ENCODE measurements at places on chromosomes 5 and 9.

- DNase-seq: no peak
These were observed 50.6 kb upstream of the UBTD2 start for GRCh38 chr5:172334196-172334595.

DNA sequence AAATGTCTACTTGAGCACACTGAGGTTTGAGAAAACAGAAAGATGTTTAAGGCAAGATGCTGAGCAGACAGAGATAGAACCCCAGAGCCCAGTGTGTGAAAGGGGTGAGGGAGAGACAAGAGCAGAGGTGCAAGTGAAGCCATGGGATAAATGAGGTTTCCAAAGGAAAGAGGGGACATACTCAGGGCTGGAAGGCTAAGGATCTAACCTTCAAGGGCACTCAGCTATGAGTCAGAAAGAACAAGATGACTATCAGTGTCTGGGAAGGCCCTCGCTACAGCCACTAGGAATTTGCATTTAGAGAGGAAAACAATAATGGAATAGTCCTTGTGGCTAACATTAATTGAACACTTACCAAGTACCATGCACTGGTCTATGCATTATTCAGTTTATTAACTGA is 113.7 kb downstream of the HTR4 start:
- no peak for DNase-seq

DNA sequence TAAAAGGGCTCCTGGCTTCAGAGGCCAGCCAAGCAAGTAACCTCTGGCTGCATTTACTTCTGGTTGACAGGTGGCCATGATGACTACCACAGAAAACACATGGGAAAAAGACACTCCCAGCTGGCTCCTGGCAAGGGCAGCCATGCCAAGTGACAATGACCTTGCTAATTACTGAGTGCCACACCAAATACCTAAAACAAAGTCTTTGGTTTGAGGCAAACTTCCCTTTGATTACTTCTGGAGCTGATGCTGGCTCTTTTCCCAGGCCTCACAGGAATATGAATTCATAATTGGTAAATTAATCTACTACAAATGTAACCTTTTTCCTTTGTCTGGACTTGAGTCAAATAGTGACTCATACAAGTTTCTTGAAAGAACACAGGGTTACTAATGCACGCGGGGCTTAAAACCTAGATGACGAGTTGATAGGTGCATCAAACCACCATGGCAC is 61.0 kb downstream of the LPAR1 start:
- DNase-seq: no peak

GRCh38 chr9:123761905-123762605 is 167.9 kb downstream of the DENND1A start:
- no peak for DNase-seq

DNA sequence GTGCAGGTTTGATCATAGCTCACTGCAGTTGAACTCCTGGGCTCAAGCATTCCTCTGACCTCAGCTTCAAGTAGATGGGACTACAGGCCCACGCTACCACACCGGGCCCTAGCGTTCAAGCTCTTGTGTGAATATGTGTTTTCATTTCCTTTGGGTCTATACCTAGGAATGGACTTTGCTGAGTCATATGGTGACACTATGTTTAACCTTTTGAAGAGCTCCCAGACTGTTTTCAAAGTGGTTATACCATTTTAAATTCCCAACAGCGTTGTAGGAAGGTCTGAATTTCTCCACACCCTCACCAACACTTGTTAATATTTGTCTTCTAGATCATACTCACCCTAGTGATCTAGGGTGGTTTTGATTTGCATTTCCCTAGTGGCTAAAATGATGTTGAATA is 33.5 kb downstream of the FAF2 start:
- no peak for DNase-seq

DNA sequence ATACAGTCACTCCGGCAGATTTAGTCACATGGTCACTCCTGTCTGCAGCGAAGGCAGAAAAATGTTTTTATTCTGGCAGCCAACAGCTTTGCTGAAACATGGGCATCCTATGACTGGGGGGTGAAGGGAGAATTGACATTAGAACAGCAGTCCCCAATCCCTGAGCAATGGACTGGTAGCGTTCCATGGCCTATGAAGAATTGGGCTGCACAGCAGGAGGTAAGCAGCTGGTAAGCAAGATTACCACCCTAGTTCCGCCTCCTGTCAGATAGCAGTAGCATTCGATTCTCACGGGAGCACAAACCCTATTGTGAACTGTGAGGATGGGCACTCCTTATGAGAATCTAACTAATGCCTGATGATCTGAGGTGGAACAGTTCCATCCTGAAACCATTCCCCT is 93.1 kb upstream of the FTMT start:
- DNase-seq: peak; percentile 51

DNA sequence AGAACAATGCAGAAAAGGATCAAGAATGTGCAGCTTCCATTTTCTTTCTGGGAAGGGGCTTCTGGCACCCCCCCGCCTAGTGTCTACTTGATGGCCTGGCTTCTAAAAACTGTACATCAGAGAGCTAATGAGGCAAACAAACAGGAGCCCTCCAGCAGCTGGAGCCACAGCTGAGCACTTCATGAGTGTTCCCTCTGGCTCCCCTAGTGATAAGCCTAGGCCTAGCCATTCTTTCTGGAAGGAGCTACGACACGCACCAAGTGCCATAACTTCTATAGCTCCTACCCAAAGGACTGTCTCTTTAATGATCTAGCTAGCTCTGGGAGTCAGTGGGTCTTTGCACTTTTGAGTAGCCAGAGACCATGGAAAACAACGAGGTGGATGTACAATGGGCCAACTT is 66.1 kb downstream of the DNAH5 start:
- no peak for DNase-seq

GRCh38 chr9:104009826-104010225 is 84.3 kb upstream of the SMC2 start:
- DNase-seq: no peak
